ENCODE measurements at places on chromosomes 7 and 10. TPM values are rescaled to one million over a fixed set of nuclear protein-coding genes. Genes with fewer than 3 reads are reported as not detected.
A peak's percentile ranks its signal among the peaks of the same experiment; 100 is the strongest.

Gene MRPS17
- total RNA-seq = 9.0 TPM

Gene CTAGE8
- total RNA-seq = 1.2 TPM

Gene AKR1B15
- total RNA-seq = not detected

Gene GRM8
- not detected for total RNA-seq

Gene TMEM196
- 0.29 TPM for total RNA-seq

- H3K4me1 ChIP-seq = no peaks in the 10 kb centered on the region
- no peak overlapping the region for H3K27ac ChIP-seq
- H3K4me3 ChIP-seq = no peak overlapping the region
- peak; percentile 19 for DNase-seq
- no peaks in the 10 kb centered on the region for H3K36me3 ChIP-seq
These were observed 122.0 kb downstream of the ADARB2 start for GRCh38 chr10:1615186-1615954.

GRCh38 chr10:100551196-100551595, 15.5 kb downstream of the HIF1AN start:
- H3K36me3 ChIP-seq = peaks cover 14% of the 10 kb centered on the region
- DNase-seq = no peak
- H3K4me1 ChIP-seq = no peaks in the 10 kb centered on the region
- no peak overlapping the region for H3K27ac ChIP-seq
